ENCODE measurements at places on chromosomes 1 and 21. TPM values are rescaled to one million over a fixed set of nuclear protein-coding genes. Genes with fewer than 3 reads are reported as not detected.
A peak's percentile ranks its signal among the peaks of the same experiment; 100 is the strongest.

TARBP1 gene
- 26.2 TPM for total RNA-seq

ELAVL4 gene
- not detected for total RNA-seq

C1orf50 gene
- 7.5 TPM for total RNA-seq

SLC35F3 gene
- 0.66 TPM for total RNA-seq

SPATA45 gene
- total RNA-seq, result 0.57 TPM

SPATC1L gene
- 8.7 TPM for total RNA-seq

PGLYRP4 gene
- not detected for total RNA-seq

DNA sequence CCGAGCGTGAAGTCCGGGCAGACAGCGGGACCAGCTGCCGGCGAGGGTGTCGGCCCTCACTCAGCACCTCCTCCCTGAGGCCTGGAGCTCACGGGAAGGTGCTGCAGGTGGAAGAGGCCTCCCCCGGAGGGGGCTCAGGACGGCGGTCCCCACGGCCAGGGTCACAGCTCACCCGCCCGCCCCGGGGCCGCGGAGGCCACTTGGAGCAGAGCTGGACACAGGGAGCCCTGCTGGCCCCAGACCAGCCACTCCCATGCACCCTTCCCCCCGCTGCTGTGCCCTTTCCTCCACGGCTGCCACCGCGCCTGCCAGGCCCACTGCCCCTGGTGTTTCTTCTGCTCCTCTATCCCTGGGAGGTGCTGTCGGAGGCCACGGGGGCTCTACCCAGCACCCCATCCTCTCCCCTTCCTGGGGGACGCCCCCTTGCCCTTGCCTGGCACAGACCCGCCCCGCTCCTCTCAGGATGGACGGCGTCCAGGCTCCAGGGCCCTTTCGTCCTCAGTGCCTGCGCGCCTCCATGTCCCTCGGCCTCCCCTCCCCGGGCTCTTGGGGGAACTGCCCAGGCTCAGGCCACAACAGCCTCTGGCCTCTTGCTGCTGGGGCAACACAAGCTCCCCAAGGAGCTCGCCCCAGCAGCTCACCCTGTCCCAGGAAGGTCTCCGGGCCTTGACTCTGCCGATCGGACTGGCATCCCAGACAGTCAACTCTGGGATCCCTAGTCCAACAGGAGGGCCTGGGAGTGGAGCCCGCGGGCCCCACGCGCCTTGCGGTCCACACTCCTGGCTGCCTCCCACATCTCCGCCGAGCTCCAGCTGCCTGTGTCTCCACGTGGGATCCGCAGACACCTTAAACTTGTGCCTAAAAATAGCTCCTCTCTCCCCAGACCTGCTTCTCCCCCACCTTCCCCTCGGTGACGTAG, 4.1 kb downstream of the TMEM240 start:
- no peak for DNase-seq

GRCh38 chr1:93851327-93851712, 27.7 kb downstream of the DNTTIP2 start:
- no peak for DNase-seq

GRCh38 chr1:22627331-22627730, 9.1 kb upstream of the C1QA start:
- no peak for DNase-seq

DNA sequence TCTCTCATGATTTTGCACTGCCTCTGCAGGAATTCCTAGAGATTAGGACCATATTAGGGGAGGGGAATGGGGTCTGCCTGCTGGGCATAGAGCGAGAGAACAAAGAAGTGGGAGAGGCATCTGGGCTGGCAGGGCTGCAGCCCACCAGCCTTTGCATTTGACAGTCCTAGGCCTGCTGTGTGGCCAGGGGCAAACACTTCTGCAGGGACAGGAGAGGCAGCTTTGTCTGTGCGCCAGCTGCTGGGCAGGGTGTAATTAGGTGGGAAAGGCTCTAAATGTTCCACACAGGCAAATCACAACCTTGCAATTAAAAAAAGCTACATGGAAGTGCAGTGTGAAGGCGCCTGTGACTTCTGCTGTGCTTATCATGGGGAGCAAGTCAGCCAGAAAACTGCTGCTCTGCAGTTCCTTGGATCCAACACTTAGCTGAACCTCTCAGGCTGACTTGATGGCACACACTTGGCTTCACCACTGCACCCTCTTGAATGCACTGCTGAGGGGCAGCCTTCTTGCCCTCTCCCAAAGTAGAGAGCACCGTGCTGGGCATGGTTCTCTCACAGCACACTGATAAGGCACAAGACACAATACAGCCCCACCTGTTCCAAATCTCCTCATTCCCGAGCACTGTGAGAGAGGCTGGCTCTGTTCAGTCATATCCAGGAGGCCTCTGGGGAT, 73.6 kb upstream of the TLR5 start:
- no peak for DNase-seq

DNA sequence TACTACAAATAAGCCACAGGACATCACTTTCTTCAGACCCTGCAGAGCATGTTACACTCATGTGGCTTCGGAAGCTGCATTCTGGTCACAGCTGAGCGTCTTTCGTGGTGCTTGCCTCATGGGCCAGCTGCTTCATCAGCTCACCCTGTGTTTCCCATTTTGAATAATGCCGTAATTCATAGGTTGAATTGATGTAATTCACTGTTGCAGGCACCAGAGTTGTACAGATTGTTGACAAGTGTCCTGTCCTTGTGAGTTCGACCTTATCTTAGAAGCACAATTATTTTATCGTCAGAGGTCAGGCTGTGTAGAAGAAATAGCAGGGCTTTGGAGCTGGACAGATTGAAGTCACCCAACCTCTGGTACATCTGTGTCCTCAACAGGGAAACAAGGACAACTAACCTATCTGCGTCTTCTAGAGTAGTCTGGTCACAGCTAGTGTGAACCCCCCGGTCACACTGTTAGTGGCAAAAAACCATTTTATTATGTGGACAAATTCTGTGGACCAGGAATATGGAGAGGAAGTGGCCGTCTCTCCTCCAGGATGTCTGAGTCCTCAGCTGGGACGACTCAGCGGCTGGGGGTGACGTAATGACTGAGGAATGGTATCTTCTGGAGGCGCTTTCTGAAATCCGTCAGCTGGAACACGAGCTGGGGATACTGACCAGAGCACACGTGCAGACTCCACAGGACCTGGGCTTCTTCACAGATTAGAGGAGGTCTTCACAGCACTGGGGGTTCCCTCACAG, 17.8 kb downstream of the PKNOX1 start:
- DNase-seq, result peak; percentile 95

All from kidney (tissue), 22 donors.